ENCODE measurements at places on chromosomes 6 and 20.

- DNase-seq, result no peak
Measured at GRCh38 chr20:19958219-19958618, 58.9 kb upstream of the NAA20 start.

DNA sequence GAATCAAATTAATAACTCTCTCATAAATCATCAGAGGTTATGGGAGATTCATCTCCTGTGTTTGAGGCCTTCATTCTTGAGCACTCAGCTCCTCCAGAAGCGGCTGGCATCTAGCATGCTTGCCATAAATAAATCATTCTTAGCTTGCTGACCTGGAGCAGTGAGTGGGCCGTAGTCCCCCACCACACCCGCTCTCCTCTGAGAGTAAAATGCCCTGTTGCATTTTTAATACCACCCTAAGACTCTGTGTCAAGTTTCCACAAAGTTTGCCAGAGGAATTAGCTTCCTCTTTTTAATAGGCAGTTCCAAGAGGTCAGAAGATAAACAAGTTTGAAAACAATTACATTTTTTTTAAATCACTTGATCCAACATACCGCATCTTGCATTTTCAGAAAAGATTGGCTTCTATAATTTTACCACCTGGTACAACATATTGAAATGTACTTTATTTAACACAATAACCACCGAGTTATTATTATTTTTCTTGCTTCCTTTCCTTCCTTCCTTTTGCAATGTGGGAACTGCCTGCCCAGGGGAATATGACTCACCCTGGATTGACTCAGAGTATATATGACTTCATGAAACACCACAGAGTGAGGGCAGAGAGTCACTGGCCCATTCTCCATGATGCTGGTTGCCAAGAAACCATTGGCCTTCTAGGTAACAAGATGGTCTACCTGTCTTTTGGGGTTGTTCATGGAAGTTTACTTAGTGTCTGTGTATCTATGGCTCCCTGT is 29.4 kb upstream of the CLIC5 start:
- DNase-seq, result peak; percentile 13

DNA sequence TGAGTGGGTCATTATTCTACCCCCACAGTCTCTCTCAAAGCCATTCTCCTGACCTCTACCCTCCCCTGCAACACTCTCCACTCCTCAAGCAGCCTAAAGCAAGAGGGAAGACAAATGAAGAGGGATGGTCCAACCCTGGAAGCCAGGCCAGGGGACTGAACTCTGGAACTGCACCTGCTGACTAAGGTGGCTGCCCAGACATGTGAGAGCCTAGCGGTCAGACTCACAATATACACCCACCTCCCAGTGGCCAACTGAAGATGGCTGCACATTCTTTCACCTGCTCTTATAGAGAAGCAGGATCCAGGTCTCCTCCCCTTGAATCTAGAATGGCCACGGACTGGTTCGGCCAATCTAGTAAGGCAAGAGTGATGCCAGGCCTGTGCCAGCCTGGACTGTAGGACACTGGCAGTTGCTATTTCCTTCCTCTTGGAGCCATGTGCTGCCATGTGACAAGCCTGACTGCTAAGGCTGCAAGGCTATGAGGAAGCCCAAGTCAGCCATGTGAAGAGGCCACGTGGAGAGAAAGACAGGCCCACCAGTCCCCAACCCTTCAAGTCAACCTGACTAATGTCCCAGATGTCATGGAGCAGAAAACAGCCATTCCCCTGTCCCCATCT is 31.8 kb downstream of the ACSS1 start:
- no peak for DNase-seq

GRCh38 chr6:37293426-37293825 is 35.5 kb upstream of the TMEM217 start:
- no peak for DNase-seq

DNA sequence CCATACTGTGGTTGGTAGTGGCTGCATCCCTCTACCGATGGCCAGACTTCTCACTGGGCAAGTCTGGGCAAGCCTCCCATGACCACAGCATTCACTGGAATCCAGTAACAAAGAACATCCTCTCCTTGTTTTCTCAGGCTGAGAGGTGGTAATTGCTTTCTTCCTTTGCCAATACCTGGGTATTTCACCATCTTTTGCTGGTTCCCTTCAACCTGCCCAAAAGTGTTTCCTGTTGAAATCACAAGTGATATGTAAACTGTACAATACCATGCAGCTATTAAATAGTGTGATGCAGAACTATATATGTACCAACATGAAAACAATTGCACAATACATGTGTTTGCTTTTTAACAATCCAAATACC is at the start of gene PTCHD4:
Gene PTCHD4 (minus strand): TSS at position 55 of the 364 bp plus-strand sequence. CDS start 42,240 bp downstream, outside the sequence.
- no peak for DNase-seq

DNA sequence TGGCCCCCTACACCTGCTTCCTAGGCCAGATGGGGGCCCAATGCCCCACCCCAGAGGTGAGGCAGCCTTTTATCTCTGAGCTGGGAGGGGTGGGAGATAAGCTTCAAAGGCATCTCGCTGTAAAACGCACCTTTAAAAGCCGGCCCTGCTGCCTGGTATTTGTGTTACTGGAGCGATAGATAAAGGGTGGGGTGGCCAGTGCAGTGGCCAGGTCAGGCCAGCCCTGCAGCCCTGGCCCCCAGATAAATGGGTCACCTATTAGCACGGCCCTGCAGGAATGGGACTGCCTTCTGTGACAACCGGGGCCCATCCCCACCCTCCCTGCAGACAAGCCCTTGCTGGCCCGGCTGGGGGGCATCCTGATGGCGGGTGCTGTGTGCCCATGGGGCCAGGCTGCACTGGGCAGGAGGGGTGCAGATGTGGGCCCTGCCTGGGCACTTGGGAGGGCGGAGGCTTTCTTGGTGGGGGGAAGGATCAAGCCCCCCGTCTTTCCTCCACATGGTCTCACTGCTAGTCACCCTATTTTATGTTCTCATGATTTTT is 3.0 kb upstream of the RBBP8NL start:
- no peak for DNase-seq

DNA sequence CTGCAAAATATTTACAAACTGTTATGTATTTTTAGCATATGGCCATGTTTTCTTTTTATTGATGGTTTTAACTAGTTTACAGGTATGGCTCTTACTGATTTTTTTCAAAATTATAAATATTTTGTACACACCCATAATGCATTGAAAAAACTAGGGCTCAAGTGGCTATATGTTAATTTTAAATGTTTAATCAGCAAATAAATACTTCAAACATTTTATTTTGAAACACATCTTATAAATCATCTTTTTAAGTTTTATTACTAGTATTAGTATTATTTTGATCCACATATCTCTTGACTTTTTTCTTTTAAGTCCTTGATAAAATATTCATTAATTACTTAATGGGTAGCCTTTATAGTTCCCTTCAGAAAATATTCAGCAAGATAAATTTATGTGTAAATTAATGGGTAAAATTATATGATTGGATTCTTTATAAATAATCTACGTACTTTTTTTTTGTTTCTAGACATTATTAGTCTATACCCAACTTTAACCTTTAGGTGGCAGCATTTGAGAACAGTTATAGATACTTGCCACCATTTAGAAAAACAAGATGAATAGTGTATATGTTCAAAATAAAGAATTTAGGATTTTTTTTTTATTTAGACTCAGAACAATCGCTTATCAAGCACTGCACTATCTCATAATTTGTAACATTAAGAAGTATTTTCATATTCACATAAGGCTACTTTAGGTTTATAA is 241.9 kb downstream of the ADGRB3 start:
- no peak for DNase-seq

DNA sequence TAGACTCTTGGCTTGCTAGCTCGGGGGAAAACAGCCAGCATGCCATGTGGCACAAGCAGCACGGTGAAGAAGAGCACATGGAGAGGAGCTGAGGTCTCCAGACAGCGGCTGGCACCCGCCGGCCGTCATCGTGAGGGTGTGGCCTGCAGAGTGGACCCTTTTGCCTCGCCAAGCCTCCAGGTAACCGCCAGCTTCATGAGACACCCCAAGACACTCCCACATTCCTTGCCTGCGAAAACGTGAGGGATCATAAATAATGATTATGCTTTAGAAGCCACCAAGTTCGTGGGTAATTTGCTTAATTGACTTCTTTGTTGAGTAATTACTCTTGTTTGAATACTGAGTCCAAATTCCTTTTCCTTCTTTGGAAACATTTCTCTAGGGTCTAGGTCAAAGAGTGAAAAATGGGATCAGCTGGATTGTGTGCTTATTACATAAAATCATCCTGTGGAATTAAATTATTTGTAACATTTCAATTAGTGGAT is 23.2 kb downstream of the FAM50B start:
- no peak for DNase-seq

GRCh38 chr6:156909212-156910010 is 132.2 kb downstream of the ARID1B start:
- DNase-seq, result no peak

DNA sequence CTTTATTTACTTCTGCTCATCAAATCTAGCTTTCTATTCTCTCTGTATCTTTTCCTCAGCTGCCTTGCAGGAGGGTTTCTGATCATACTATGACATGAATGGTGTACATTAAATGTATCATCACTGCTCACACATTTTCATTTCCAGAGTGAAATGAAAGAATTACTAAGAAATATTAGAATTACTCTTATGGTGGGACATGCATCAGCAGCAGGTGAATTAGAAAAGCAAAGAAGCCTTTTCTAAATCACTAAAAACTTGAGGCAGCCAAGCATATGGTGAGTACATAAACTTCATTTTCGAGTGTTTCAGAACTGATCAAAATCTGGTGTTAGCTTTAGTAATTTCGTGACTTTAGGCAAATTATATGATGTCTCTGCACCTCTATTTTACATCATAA is 23.6 kb downstream of the IL17A start:
- DNase-seq, result no peak

GRCh38 chr20:10487142-10488136 is 52.3 kb downstream of the SLX4IP start:
- peak; percentile 44 for DNase-seq

DNA sequence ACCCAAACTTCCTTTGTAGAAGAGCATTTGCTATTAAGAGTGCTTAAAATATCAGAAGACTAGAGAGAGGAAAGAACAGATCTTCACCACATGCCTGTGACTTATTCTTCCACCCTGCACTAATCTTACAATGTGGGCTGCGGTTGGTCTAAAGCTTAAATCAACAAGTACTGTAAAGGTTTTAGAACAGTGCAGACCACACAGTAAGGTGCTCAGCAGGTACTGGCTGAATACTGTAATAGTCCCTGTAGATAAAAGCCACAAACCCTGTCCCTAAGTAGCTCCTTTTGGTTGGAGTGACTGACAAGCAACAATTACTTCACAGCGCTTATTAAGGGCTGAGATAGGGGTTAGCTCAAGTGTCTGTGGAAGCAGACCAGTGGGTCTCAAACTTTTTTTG is 972 bp upstream of the PHF3 start:
- DNase-seq, result no peak

GRCh38 chr6:13072686-13073347 is 255.5 kb downstream of the TBC1D7 start:
- DNase-seq, result no peak

- no peak for DNase-seq
Measured at GRCh38 chr6:113871975-113872374, 14.8 kb downstream of the MARCKS start.

- no peak for DNase-seq
Measured at GRCh38 chr6:94269256-94269655, 849.9 kb upstream of the EPHA7 start.

DNA sequence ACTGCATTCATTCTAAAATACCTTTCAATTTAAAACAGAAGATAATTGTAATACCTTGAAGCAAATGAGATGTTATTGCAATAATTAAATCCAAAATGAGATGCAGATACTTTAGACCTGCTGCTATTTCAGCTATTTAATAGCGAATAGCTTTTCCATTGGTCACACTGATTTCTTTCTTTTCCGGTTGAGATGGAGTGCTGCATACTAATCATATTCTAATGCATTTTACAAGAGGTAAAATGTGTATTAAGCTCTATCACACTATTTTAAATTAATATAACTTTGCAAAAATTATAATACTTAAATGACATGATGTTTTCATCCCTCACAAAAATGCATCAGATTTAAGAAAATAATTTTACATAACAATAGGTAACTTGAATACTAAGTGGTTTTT is 74.0 kb downstream of the ADGRB3 start:
- no peak for DNase-seq

GRCh38 chr20:33862709-33863403 is 51.7 kb downstream of the CHMP4B start:
- peak; percentile 24 for DNase-seq

- peak; percentile 51 for DNase-seq
Measured at GRCh38 chr20:62952373-62952967, at the start of gene SLC17A9. Gene SLC17A9 (plus strand): TSS chr20:62952709. CDS start chr20:62952831, 122 bp downstream.

DNA sequence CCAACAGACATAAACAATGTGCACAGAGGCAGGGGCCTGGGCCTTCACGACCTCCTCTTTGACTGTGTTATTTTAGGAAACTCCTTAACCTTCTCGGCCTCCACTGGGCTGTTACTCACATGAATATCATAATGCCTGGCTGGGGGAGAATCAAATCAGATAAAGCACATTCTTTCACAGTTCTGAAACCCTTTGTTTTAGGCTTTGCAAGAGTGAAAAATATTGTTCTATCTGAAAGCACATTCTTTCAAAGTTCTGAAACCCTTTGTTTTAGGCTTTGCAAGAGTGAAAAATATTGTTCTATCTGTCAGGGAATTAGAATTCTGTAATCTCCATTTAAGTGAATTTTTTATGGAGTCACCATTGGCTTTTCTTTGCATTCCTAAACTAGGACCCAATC is 50.7 kb upstream of the SYNDIG1 start:
- no peak for DNase-seq

- DNase-seq, result no peak
Measured at GRCh38 chr20:1870323-1870722, 24.9 kb upstream of the SIRPA start.

- DNase-seq, result no peak
Measured at GRCh38 chr6:72553531-72554511, 68.0 kb upstream of the KCNQ5 start.

GRCh38 chr6:106517706-106518105 is 111.6 kb downstream of the RTN4IP1 start:
- DNase-seq, result no peak

DNA sequence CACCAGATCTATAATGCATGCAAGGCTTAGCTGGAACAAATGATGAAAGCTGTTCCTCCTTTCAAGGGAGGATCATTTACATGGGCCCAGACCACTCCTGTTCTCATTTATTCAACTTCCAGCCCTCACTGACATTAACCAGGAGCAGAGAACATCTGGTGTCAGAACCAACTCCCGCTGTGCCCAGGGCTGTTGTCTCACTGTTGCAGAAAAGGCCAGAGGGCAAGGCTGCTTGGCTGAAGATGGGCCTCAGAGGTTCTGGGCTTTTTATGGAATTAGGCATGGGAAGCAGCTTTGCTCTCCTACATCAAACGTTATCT is 164.2 kb downstream of the GMPR start:
- no peak for DNase-seq
